H1 (cell line): ENCODE measurements at places on chromosomes 1 and 21. TPM values are rescaled to one million over a fixed set of nuclear protein-coding genes. Genes with fewer than 3 reads are reported as not detected.

BSND gene
- 0.52 and 0.68 TPM in 2 replicates for polyA plus RNA-seq

DNA sequence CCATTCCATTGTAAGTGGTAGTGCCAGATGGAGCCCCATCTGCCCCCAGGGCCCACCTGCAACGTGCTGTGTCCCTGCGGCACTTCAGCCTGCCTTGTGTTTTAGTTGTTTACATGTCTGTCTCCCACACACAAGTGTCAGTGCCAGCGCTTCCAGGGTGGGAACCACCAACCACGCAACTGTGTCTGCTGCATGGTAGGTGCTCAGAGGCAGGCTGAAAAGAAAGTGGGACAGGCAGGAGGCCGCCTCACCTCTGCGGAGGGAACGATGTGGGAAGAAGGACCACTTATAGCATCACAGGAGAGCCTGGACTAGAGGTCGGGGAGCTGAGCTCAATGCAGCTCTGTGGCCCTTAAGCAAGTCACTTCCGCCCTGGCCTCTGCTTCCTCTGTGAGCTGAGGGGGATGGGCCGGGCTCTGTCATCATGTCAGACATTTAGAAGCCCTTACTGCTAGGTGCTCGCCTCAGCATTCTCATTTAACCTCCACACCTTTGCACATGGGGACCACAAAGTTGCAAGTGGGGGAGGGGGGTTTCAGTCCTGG is 17.9 kb downstream of the SLC9A1 start:
- no peak for DNase-seq

GRCh38 chr1:3799976-3800685 is 3.8 kb upstream of the LRRC47 start:
- DNase-seq: no peak

DNA sequence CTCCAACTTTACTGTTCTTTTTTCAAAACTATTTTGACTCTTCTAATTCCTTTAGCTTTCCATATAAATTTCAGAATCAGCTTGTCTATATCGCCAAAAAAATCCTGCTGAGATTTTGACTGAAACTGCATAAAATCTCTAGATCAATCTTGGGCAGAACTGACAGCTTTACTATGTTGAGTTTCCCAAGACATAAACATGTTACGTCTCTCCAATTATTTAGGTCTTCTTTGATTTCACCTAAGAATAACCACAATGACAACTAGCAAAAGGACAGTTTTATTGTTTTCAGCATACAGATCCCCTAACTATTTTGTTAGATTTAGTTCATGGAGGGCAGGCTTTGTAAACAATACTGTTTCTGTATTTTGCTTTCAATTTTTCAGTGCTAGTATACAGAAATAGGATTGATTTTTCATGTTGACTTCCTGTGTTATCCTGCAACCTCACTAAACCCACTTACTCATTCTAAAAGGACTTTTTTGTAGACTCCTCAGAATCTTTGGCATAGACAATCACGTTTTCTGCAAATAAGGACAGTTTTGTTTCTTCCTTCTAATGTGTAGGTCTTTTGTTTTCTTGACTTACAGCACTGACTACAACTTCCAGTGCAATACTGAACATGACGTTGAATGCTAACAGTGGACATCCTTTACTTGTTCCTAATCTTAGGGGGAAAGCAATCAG is 63.4 kb downstream of the NPHP4 start:
- DNase-seq: no peak

DNA sequence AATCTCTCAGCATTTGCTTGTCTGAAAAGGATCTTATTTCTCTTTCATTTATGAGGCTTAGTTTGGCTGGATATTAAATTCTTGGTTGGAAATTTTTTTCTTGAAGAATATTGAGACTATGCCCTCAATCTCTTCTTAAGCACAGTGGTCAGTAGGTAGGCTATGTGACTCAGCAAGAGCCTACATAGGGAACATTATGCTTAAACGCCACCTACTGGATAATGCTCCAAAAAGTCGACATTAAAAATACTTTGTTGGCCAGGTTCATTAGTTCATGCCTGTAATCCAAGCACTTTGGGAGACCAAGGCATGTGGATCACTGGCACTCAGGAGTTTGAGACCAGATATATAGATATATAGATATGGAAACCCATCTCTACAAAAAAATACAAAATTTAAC is 678.0 kb upstream of the USP24 start:
- no peak for DNase-seq
